ENCODE measurements at places on chromosomes 2 and 18.

- DNase-seq = no peak
These were observed 24.7 kb downstream of the COPS7B start for GRCh38 chr2:231810905-231811304.

DNA sequence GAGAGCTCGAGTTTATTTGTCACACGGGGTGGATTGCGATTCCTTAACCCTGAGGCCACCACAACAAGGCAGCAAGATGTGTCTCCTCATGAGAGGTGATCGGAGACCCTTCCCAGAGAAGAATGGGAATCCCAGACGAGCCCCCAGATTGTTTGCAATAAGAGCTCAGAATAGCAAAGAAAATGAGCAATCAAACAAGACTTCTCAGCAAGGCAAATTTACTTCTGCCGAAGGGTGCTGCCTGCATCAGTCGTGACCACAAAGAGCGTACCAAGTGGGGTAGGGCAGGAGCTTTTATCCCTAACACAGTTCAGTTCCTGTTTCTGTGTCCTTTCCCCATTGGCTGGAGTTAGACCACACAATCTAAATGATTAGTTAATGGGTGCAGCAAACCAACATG lies 237.5 kb upstream of the SYT4 start:
- DNase-seq = no peak

DNA sequence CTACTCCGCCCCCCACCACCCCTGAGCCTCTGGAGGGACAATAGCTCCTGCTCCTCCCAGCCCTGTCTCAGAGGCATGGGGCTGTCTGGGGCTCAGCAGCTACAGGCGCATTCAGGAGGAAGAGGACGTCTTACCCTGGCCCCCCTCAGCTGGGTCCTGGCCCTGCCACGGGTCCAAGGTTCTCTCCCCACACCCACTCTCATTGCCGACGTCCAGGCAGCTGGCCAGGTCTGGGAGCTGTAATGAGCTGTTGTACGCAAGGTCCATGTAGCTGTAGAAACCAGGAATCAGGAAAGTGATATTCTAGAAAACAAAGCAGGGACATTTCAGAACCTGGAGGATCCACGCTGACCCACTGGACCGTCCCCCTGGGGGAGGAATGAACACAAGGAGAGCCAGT lies 13.5 kb downstream of the PASK start:
- no peak for DNase-seq

GRCh38 chr2:217826520-217826919 lies 176.3 kb downstream of the TNS1 start:
- DNase-seq = no peak

- no peak for DNase-seq
These were observed 74.5 kb downstream of the USP40 start for GRCh38 chr2:233492078-233492477.

GRCh38 chr2:40516604-40517003 lies 64.7 kb upstream of the SLC8A1 start:
- no peak for DNase-seq

- DNase-seq = no peak
These were observed 77.6 kb downstream of the SPRED2 start for GRCh38 chr2:65354773-65355172.

DNA sequence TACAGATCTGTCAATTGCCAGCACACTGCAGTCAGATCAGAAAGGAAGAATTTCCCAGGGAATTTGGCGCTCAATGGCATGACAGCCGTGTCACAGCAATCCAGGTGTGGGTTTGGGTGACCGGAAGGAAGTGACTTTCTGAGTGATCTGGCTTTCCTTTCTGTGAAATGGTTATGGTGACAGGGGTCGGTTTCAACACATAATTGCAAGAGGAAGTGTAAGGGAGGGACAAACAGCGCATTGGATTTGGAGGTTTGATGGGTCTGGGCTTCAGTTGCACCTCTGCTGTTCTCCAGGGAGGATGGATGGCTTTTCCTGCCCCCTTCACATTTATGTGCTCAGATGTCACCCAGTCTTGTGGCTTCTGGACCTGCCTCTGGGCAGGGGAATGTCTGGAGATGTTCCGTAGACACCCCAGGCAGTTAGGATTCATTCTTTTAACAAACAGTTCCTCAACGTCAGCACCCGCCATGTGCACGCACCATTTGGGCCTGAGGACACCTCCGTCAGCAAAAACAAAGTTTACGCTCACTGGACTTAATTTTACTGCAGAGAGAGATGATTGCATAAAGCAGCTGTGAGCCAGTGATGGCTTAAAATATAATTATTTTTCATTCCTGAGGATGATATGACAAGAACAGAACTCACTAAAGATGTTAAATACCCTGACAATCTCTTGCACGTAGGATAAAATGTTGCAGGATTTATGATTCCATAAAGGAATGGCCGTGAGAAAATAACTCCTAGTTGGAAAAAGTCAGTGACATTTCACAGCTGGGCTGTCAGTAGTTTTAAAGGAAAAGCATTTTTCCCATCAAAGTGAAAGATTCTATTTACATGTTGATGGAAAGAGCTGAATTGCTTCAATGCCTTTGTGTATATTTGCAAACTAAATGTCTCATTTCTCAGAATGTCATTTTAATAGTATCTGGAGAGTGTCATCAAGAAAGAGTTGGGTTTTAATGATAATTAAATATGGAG lies 36.9 kb downstream of the MBP start:
- DNase-seq = no peak

DNA sequence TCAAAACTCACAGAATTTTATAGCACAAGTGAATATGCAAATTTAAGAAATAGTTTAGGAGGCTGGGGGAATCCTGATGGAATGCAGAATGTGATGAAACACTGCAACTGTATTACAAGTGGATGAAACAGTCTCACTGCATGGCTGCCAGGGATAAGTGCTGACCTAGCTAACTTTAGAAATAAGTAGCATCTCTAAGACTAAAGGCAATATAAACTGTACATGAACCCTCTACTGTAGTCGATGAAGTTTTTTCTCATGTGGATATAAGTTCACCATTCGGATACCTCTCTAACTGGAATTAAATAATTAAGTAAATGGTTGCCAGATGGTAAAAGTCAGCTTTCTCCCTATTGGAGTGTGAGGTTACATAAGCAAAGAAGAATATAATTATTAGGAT lies 777.8 kb upstream of the RAB6C start:
- DNase-seq = no peak

DNA sequence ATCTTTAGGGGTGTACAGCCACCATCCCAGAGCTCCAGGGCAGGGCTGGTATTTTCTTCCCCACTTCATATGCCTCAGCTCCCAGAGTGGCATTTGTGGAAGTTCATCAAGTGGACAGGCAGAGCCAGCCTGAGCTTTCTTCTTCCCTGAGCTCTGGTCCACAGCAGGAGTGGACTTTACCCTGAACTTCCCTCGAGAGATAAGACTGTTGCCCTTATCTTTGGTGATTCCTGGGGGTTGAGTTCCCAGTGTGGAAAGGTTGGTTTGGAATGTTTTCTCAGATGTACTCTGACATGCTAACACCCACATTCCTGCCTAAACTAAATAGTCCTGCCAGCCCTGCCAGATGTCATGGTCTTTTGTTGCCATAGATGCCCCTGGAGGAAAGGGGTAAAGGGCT lies 62.0 kb upstream of the LGALSL start:
- no peak for DNase-seq

GRCh38 chr2:4597400-4597799 lies 894.0 kb downstream of the DCDC2C start:
- no peak for DNase-seq

DNA sequence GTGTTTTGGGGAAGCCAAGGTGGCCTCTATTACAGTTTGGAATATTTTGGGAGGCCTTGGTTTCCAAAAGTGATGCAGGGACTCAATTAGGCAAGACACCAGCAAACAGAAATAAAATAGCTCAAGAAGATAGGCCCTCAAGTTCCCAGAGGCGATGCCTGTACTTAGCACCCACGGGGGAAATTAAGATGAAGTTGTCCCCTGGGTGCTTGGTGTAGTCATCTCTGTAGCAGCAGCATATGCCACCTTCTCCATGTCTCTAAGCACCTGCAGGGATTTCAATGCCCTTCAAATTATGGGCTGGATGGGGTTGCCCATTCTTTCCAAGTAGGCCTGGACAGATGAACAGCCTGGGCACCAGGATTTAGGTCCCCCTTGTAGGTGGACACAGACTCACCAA lies 185.0 kb downstream of the CTIF start:
- DNase-seq = no peak

GRCh38 chr2:230944123-230944653 lies 19.1 kb upstream of the GPR55 start:
- DNase-seq = no peak

DNA sequence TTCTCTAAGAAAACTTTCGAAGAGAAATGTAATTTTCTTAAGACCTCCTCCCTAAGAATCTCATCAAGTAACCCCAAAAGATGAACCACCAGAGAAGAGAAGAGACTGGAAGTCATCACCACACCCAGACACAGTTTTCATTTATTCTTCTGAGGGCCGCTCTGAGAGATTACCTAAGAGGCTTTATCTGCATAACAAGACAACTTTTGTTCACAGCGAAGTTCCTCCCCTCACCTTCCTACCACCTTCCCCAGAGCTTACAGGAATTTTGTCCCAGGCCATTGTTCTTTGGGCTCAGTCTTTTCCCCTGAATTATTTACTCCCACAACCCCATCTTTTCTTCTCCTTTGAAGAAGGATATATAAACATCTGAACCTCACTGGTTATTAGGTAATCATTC lies 92.8 kb downstream of the AKAIN1 start:
- DNase-seq = no peak

Measured in NCI-H446 treated with DMSO at 0.1 percent for 48 hours (cell line).